ENCODE measurements at places on chromosomes 1 and 21.

GRCh38 chr1:85621430-85621829 is 40.9 kb downstream of the CCN1 start:
- DNase-seq: no peak

GRCh38 chr1:32709476-32709875 is 6.9 kb upstream of the SYNC start:
- no peak for DNase-seq

- DNase-seq: no peak
Measured at GRCh38 chr1:168485048-168485447, 58.7 kb downstream of the XCL2 start.

DNA sequence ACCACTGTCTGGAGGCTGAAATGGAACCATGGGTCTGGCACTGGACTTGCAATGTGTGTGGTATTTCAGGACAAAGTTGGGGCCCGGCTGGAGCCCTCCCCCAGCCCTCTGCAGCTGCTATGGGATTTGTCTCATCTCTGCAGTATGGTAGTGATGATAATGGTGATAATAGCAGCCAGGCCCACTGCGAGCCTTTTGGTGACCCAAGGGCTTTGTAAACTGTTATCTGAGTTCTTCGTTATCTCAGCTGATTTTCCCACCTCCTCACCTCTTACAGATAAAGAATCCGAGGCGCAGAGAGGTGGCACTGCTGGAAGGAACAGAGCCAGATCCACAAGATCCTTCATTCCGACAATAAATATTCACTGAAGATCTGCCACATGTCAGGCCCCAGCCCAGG is 11.7 kb upstream of the WNT4 start:
- no peak for DNase-seq

DNA sequence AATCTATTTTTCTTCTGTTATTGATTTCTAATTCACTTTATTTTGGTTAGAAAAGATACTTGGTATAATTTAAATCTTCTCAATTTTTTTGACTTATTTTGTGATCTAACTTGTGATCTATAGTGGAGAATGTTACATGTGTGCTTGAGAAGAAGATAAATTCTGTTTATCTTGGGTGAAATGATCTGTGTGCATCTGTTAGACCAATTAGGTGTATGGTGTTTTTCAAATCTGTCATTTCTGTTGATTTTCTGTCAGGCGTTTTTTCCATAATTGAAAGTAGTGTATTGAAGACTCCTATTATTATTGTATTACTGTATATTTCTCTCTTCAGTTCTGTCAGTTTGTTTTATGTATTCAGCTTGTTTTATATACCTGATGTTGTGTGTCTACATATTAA is 1668.3 kb downstream of the PLA2G4A start:
- DNase-seq: no peak

DNA sequence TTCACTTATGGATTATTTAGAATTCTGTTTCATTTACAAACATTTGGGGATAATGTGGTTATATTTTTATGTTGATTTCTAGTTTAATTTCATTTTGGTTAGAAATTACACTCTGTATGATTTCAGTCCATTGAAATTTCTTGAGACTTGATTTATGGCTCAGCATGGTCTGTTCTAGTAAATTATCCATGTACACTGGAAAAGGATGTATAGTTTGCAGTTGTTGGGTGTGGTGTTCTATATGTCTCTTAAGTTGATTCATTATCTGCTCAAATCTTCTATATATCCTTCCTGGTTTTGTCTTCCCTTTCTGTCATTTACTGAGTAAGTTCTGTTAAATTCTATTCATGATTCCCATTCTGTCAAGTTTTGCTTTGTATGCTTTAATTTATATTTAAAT is 52.3 kb downstream of the RAP1A start:
- no peak for DNase-seq

DNA sequence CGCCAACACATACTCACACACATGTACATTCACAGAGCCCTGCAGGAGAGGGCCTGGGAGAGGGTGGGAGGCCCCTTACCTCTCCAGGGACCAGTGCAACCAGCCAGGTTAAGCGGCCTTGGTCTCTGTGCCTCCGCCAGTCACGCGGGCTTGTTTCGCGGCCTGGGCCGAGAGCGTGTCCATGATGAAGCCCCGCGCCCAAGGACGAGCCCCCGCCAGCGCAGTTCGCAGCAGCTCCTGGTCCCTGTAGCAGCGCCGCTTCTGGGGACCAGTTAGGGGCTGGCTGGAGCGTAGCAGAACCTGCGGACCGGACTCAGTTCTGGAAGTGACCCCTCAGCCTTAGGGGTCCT is 7.3 kb upstream of the FAM167B start:
- no peak for DNase-seq

GRCh38 chr1:27552911-27553420 is 51.0 kb downstream of the AHDC1 start:
- DNase-seq: no peak

DNA sequence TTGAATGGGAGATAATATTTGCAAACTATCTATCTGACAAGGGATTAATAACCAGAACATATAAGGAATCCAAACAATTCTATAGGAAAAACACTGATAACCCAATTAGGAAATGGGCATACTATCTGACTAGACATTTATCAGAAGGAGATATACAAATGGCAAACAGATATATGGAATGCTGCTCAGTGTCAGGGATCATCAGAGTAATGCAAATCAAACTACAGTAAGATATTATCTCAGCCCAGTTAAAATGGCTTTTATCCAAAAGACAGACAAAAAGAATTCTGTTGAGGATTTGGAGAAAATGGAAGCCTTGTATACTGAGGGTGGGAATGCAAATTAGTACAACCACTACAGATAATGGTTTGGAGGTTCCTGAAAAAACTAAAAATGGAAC is 758.0 kb upstream of the B3GALT2 start:
- no peak for DNase-seq

DNA sequence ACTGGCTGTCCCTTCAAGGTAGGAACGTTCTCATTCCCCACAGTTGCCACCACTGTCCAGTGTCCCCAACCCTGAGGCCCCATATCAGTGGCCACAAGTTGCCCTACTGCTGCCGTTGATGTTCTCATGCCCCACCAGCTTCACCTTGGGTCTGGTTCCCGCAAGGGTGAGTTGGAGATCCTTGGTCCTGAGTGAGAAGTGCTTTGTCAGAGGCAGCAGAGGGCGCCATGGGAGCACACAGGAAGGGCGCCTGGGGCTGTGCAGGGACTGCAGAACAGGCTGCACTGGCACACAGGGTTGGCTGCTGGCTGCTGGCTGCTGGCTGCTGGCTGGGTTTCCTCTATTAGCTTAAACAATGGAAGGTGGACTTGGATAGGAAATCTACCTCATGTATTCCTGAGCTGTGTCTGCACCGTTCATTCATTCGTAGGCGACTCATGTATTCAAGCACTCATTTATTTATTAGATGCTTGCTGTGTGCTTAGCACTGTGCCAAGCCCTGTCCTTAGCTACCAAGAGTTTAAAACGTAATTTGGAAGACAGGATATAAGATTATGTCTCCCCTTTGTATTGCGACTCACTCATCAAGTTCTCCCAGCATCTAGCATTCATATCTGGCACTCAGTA is 2.1 kb upstream of the S100A9 start:
- DNase-seq: peak; percentile 65

DNA sequence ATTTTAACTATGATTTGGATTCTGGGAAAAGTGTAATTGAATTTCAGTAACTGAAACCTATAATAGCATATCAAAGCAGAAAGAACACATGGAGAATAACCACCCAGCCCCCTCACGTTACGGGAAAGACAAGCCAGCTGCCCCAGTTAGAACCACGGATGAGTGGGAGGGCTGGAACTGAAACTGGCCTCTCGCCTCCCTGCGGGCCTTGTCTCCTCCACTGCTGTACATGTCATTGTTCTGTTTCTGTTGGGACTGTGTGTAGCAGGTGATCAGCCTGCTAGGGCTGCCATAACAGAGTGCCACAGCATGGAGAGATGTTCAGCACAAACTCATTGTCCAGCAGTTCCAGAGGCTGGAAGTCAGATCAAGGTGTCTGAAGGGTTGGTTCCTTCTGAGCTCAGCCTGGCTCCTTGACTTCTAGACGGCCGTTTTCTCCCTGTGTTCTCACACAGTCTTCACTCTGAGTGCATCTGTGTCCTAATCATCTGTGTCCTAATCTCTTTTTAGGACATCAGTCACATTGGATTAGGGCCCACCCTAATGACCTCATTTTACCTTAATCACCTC is 52.4 kb downstream of the MAP3K21 start:
- DNase-seq: no peak

DNA sequence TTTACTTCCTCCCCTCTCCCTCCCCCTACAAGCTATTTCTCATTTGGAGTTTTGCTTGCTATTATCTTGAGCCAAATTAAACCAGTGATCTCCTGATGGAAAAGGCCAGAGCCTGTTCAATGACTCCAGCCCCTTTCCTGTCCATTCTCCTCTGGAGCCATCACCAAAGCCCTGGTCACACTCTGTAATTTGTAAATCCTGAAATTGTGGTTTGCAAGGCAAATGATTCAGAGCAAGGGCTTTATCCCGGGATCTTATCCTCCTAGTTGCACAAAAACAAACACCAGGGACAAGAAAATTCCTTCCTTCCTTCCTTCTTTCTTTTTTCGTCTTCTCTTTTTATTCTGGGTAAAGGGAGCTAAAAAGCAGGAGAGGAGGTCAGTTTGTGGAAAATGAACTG is 366.1 kb upstream of the ST6GALNAC5 start:
- no peak for DNase-seq

DNA sequence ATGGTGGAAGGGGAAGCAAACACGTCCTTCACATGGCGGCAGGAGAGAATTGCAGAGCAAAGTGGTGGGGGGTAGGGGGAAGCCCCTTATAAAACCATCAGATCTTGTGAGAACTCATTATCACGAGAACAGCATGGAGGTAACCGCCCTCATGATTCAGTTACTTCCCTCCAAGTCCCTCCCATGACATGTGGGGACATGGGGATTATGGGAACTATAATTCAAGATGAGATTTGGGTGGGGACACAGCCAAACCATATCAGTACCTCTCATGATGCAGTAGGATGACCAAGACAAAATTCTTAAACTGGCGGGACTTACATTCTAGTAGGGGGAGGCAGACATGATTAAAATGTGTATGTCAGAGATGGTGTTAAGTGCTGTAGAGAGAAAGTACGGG is 38.8 kb downstream of the WNT4 start:
- DNase-seq: no peak

GRCh38 chr1:8554956-8555534 is 237.1 kb downstream of the SLC45A1 start:
- DNase-seq: no peak

GRCh38 chr1:215545096-215545495 is 22.0 kb upstream of the KCTD3 start:
- DNase-seq: no peak

- DNase-seq: no peak
Measured at GRCh38 chr1:115133440-115133839, 44.1 kb upstream of the TSPAN2 start.

Measured in endothelial cell (in vitro differentiated cells).